ENCODE measurements at places on chromosomes 5 and 9.
A peak's percentile ranks its signal among the peaks of the same experiment; 100 is the strongest.

- DNase-seq = no peak
Measured at GRCh38 chr9:35042081-35042604, 30.3 kb downstream of the VCP start.

DNA sequence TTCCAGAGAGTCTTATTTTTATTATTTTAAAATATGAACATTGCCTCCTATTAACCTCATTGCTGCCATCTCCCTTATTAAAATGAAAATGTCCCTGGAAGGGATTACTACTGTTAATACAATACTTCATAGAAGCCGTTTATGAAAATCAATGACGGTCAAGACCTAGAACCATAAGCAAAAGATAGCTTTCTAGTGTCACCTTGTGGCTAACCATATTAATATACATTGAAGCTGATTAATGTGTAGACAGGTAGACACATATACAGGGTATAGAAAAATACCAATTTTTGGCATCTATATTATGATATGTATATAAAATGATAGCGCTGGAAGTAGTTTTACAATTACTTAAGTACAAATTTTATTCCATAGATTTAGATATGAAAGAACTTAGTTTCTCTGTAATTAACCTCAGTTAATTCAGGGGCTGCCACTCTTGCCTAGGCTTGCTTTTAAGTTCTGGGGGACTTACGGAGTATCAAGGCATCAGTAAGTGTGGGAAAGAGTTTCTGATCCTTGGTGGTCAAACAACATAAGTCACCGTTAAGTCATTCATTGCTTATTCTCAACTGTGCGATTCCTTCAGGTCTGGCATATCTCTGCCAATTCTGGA is 2.5 kb upstream of the YTHDC2 start:
- peak; percentile 8 for DNase-seq

DNA sequence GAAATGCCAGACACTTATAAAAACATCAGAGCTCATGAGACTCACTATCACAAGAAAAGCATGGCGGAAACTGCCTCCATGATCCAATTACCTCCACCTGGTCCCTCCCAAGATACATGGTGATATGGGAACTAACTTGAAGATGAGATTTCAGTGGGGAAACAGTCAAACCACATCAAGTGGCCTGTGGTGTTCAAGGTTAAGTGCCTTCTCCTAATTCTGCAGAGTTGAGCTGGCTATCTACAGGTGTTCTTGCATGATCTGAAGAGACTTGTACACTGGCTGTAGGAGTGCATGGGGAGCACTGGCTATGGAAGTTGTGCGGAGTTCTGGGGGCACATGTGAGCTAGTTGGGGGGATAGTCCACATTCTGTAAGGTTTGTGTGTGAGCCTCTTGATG is 34.0 kb upstream of the CKS2 start:
- no peak for DNase-seq

GRCh38 chr5:23367874-23368273 is 139.5 kb upstream of the PRDM9 start:
- no peak for DNase-seq

DNA sequence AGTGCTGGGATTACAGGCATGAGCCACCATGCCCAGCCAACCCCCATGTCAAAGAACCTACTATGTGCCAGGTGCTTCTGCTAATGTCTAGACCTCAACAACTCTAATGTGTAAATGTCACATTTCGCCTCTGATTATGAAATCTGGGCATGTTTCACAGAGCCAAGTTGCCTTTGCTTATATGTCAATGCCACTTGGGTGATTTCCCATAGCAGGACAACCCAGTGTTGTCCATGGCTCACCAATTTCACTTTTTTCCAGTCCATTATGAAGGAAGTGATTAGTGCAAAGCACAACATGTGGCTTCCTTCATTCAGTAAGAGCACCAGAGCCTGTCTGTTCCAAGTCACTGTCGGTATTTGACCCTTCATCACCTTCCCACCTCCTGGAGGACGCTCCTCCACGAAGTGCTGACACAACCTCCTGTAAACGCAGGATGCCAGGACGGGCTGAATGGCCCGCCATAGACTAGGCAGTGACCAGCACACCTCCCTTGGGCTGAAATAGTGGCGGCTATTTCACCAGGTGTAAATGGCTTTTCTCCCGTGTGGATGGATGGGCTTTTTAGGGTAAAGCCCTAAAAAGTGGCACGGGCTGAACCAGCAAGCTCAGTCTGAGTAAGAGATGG is 962 bp upstream of the PKN3 start:
- DNase-seq = no peak

DNA sequence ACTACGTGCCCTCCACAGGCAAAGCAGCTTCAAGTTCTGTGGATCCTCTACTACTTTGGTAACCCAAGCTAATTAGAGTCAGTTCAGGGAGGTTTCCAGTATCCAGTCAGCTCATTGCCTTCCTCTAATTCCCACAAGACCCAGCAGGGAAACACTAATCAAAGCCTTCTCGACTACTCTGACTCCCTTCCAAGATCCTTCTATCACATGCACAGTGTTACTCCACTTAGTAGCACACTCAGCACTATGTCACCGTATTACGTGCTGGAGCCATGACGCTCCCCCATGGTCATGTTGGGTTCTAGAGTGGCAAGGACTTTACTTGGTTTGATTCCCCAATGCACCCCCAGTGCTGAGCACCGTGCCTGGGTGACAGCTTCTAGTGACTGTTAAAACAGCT is 53.0 kb downstream of the DCP2 start:
- no peak for DNase-seq

- no peak for DNase-seq
Measured at GRCh38 chr5:134554319-134555222, 29.1 kb downstream of the JADE2 start.

- no peak for DNase-seq
Measured at GRCh38 chr9:101536351-101536750, 2.7 kb downstream of the RNF20 start.

GRCh38 chr5:155416765-155417164 is 403.2 kb downstream of the KIF4B start:
- DNase-seq = no peak

DNA sequence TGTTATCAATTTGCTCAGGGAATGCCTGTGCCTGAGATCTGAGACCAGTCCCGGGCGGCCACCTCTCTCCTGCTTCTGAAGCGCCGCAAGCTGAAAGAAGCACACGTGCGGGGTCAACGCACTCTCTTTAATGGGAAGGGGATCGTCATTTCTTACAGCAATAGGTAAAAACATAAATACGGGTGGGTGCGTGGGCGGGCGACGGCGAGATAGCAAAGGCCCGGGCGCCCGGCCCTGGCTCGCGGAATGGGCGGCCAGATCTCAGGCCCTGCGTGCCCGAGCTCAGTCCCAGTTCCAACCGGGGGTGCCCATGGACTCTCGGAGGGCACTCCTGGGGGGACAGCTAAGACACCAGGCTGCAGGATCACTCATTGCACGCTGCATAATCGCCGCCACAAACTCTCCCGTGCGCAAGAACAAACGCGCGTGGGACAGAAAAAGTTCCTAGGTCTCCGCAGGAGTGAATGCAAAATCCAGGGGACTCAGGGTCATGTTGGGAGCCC is 3.0 kb downstream of the NKX2-5 start:
- DNase-seq = peak; percentile 38

DNA sequence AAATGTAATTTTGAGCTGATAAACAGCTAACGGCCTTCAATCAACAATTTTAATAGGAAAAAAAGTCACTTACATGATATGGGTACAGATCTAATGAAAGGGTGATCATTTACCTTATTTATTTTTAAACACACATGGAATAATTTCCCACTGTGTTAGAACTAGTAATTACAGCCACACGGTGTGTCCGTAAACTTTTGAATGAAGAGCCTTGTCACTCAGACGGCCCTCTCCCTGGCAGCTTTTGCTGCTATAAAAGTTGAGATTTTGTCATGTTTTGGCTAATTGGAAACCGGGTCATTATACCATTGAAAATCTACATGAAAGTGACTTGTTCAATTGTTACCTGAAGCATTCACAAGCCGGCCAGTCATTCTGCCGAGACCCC is 15.7 kb downstream of the CFAP77 start:
- peak; percentile 24 for DNase-seq

GRCh38 chr5:57317341-57317740 is 143.5 kb downstream of the GPBP1 start:
- no peak for DNase-seq

- peak; percentile 29 for DNase-seq
Measured at GRCh38 chr5:178331491-178331996, 98.9 kb upstream of the PHYKPL start.

DNA sequence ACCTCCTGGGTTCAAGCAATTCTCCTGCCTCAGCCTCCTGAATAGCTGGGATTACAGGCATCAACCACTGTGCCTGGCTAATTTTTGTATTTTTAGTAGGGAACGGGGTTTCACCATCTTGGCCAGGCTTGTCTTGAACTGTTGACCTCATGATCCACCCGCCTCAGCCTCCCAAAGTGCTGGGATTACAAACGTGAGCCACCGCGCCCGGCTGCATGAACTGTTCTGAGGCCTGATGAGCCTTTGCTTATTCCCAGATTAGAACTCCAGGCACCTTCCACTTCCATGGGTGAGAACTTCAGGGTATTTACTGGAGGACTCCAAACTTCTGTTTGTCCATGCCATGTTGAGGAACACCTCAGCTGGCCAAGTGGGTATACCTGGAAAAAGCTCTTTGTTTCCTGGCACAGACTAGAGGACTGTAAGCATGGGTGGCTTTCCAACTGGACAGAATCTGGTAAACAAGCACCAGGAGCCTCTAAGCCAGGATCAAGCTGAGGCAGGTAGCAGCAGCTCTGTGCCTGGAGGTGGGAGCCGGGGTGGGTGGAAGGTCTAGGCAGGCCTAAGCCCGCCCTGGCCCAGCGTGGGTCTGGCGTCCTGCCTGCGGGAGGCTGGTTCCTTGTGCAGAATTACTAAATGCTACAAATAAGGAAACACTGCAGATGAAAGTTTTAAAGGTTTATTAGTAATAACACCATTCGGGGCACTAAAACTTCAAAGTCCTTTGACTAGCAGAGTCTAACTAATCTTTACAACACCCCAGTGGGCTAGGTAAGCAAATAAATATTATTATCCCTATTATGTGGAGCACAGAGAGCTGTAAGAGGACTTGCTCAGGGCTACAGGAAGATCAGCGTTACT is 78.4 kb downstream of the SEMA5A start:
- DNase-seq = no peak

- DNase-seq = no peak
Measured at GRCh38 chr5:39464088-39464487, 39.3 kb upstream of the DAB2 start.

- no peak for DNase-seq
Measured at GRCh38 chr5:124460642-124461041, 285.8 kb downstream of the ZNF608 start.

- no peak for DNase-seq
Measured at GRCh38 chr5:50727149-50727496, 60.7 kb downstream of the PARP8 start.

GRCh38 chr5:11482011-11482410 is 422.2 kb downstream of the CTNND2 start:
- no peak for DNase-seq

DNA sequence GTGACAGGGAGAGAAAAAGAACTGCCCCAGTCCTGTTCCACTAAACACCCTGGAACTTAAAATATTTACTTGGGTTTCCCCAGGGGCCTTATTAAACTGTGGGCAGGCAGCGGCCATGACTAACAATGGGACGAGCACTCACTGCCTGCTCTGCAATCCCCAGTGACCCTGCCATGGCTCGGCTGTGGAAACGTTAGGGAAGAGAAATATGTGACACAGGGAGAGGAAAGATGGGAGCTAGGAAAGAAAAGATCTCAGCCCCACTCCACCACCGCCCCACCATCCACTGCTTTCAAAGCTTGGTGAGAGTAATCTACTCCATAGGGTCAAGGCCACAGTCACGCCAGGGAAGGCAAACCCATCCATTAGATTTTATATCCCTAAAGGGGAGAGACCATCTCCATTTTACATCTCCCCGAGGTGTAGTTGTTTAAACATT is 117.6 kb downstream of the EFNA5 start:
- DNase-seq = no peak

DNA sequence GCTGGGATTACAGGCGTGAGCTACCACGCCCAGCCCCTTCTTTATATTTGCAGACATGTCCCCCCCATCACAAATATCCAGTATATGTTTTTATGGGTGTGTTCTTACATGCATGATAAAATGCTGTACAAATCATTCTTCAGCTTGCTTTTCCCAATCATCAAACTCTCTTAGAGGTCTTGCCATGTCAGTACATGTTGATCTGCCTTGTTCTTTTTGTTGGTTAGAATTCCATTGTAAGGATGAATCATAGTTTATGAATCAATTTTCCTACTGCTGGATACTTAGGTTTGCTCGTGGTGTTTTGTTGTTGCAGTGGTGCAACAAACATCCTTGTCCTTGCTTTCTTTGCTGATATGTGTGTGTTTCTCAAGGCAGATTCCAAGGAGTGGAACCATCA is 79.9 kb upstream of the NEURL1B start:
- no peak for DNase-seq

DNA sequence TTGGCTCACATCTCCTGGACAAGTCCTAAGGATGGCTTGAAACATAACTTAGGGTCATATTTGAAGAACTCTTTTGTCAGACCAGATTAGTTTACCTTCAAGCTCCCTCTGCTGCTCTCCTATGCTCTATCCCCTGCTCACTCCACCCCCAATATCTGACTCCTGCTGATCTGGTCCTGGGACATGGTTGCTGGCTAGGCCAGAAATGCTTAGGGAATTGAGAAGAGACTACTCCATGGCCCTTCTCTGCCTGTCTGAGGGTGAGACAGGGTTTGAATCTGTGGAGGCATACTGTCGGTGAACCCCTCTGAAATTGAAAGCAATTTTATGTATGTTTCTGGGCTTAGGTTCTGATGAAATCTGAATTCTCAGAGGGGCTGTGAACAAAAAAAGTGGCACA is 3.3 kb downstream of the OTULIN start:
- no peak for DNase-seq

DNA sequence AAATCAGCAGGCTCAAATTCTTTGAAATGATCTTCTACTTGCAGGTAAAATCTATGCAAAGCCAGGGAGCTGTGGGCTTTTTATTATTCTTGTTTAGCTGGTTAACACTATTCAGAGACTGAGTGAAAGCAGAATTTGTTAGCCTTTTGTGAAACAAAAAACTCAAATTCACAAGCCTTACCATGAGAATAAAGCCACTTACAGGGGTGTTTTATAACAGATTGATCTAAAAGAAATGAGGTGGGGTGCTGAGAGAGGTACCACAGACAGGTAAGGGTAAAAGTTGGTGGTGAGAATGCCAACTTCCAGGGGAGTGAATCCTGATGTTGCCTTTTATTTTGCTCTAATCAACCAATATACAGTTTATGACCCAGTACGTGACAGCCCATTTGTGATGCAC is 1585.6 kb downstream of the EFNA5 start:
- no peak for DNase-seq

DNA sequence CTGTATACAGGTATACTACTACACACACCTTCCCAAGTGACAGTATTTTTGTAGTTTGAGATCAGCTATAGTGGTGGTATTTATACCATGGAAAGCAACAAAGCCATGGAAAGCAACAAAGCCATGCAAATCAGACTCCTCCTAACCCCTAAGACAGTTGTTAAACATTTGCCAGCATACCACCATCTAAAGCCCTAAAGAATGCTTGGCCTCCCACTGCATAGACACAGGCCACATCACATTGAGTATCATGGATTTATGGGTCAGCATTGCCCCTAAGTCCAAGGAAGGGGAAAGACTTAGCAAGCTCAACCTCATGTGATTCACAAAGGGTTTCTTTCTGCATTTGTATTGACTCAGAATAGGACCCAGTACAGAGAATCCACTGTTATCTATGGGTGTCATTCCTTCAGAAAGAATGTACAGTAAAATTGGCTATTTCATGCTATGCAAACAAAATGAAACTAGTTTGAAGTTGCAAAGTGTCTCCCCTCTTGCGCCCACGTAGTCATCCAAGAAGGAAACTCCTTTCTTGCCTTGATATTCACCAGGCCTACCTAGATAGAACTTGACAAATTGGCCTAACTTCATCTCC is 70.4 kb upstream of the IQGAP2 start:
- no peak for DNase-seq

- DNase-seq = no peak
Measured at GRCh38 chr9:107274953-107275422, 8.1 kb upstream of the RAD23B start.
